ENCODE measurements at places on chromosomes 3 and 15.

- DNase-seq = no peak
Measured at GRCh38 chr3:115790759-115791158, 167.4 kb downstream of the GAP43 start.

- DNase-seq = no peak
Measured at GRCh38 chr15:81315452-81316175, 8.3 kb downstream of the STARD5 start.

GRCh38 chr3:18351069-18351628 is 74.0 kb downstream of the SATB1 start:
- DNase-seq = no peak

GRCh38 chr15:94168250-94168649 is 63.1 kb upstream of the MCTP2 start:
- DNase-seq = no peak

DNA sequence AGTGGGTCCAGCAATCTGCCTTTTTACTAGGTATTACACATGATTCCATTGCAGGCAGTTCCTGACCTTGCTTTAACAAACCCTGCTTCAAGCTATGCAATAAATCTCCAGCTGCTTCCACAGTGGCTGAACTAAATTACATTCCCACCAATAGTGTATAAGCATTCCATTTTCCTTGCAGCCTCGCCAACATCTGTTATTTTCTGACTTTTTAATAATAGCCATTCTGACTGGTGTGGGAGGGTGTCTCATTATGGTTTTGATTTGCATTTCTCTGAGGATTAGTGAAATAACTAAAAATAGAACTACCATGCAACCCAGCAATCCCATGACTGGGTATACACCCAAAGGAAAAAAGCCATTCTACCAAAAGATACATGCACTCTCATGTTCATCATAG is 36.4 kb upstream of the DNAJC13 start:
- no peak for DNase-seq

DNA sequence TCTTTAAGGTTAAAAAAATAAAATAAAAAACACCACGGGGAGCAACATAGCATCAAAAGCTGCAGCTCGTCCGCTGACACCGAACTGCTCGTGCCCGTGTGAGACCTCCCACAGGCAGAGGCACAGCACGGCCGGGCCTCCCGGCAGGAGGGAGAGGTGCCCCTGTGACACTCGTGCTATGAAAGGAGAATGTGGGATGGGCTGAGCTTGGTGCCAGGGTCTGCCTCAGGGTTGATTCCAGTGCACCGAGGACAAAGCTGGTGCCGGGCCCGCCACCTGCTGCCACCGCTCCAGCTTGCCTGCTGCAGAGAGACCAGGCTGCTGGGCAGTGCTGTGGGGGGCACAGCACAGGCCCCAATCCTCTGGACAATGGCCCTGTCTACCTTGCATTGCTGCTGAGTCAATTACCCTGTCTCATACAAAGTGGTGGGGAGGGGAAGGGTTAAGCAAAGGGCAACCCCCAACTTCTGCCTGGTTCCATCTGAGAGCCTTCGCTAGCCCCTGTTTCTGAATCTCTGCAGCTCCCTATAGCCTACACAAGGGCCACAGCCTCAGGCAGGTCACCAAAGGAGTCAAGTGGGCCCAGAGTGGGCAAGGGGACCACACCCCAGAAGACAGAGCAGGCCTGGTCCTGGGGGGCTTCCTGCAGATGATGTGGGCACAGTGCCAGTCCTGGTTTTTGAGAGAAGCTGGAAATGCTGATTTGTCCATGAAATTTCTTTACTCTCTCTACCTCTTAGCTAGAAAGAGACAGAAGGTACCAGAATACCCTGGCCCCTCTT is 74.0 kb upstream of the SNRPA1 start:
- DNase-seq = no peak

GRCh38 chr3:67301556-67301955 is 303.4 kb downstream of the KBTBD8 start:
- DNase-seq = no peak

- DNase-seq = no peak
Measured at GRCh38 chr3:48990636-48991469, 812 bp downstream of the P4HTM start.
